ENCODE measurements at places on chromosomes 4 and X. TPM values are rescaled to one million over a fixed set of nuclear protein-coding genes. Genes with fewer than 3 reads are reported as not detected.

The RPS6KA6 gene
- 36.0 TPM for total RNA-seq

The GNRHR gene
- total RNA-seq = not detected

The PDE6B gene
- total RNA-seq = 2.3 TPM

The BMPR1B gene
- total RNA-seq = 2.4 TPM

The SH3TC1 gene
- total RNA-seq = not detected

The LRPAP1 gene
- total RNA-seq = 68.5 TPM

DNA sequence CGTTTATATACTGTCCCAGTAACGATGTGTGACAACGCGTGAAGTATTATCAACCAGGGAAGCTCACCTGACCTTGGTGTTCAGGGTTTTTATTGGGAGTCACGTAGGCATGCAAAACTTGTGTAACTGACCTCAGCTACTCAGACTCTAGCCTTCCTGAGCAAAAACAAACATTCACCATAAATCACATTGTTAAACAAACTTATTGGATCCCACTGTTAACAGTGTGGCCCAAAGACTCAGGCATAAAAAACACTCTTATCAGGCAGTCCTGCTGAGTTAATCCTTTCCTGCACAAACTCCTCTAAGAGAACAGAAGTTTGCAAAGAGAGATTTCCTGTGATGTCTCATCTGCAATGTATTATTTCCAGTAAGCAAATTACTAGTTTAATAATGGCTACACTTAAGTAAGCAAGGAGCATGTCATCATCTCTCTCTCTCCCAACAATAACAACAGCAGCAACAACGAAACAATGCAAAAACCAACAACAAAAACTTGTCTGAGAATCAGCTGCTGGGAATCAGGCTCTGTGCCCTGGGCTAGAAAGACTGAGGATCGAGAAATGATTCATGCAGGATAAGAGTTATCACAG lies 12.0 kb downstream of the GAGE1 start:
- H3K27ac ChIP-seq = no peak overlapping the region
- H3K36me3 ChIP-seq = no peaks in the 10 kb centered on the region
- no peak for DNase-seq
- no peaks in the 10 kb centered on the region for H3K27me3 ChIP-seq

DNA sequence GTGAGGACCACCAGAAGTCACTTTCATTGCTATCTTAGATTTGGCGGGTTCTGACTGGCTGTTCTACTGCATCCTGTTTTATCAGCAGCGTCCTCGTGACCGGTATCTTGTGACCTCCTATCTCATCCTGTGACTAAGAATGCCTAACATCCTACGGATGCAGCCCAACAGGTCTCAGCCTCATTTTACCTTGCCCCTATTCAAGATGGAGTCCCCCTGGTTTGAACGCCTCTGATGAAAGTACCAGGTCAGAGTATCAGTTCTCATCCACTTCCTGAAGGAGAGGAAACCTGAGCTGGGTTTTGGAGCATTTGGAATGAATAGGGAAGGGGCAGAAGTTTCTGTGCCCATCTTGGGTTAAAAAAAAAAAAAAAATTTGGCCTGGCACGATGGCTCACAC lies 70.2 kb downstream of the SLC34A2 start:
- peaks cover 3% of the 10 kb centered on the region for H3K4me1 ChIP-seq
- no peak overlapping the region for H3K27ac ChIP-seq
- no peak overlapping the region for H3K4me3 ChIP-seq
- H3K27me3 ChIP-seq = peaks cover 4% of the 10 kb centered on the region

- peaks cover 2% of the 10 kb centered on the region for H3K27me3 ChIP-seq
- H3K36me3 ChIP-seq = no peaks in the 10 kb centered on the region
- no peak overlapping the region for H3K27ac ChIP-seq
- no peak for DNase-seq
- no peak overlapping the region for H3K4me3 ChIP-seq
These were observed 37.1 kb upstream of the ELF2 start for GRCh38 chr4:139214039-139214534.

GRCh38 chrX:18896680-18897544 lies 87.0 kb downstream of the PHKA2 start:
- no peak for DNase-seq
- no peak overlapping the region for H3K4me3 ChIP-seq
- peaks cover 20% of the 10 kb centered on the region for H3K4me1 ChIP-seq
- H3K27me3 ChIP-seq = no peaks in the 10 kb centered on the region
- H3K36me3 ChIP-seq = no peaks in the 10 kb centered on the region

DNA sequence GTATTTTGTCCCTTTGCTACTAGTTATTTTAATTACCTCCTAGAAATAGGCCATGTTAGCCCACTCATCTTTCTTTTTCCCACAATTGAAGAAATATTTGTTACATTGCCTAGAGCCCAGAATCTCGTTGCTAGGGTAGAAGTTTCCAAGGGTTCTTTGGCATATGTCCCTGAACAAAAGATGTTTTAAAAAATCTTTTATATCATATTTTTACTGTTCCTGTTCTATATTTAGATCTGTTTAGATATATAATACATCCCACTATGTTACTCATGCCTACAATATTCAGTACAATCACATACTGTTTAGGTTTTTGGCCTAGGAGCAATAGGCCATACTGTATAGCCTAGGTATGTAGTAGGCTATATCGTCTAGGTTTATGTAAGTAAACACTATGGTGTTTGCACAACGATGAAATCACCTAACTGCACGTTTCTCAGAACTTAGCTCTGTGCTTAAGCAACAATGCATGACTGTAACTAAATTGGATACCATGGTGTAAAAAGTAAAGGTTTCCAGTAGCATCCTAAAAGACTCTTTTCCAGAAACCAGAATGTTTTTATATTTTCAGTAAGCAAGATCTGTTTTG lies 236.0 kb upstream of the SLIT2 start:
- DNase-seq = no peak
- H3K36me3 ChIP-seq = no peaks in the 10 kb centered on the region
- H3K4me1 ChIP-seq = no peaks in the 10 kb centered on the region
- H3K27me3 ChIP-seq = peaks cover 1% of the 10 kb centered on the region

- DNase-seq = no peak
- H3K27ac ChIP-seq = no peak overlapping the region
- H3K27me3 ChIP-seq = peaks cover 5% of the 10 kb centered on the region
- no peak overlapping the region for H3K4me3 ChIP-seq
- no peaks in the 10 kb centered on the region for H3K4me1 ChIP-seq
These were observed 73.0 kb upstream of the ADGRG2 start for GRCh38 chrX:19195243-19195610.

- no peak for DNase-seq
- no peaks in the 10 kb centered on the region for H3K4me1 ChIP-seq
- no peak overlapping the region for H3K27ac ChIP-seq
- no peak overlapping the region for H3K4me3 ChIP-seq
These were observed 19.2 kb downstream of the YY2 start for GRCh38 chrX:21875013-21875412.

Data from glutamatergic neuron (in vitro differentiated cells).